T-helper 9 cell (primary cell): ENCODE measurements at places on chromosomes 2 and 18.

DNA sequence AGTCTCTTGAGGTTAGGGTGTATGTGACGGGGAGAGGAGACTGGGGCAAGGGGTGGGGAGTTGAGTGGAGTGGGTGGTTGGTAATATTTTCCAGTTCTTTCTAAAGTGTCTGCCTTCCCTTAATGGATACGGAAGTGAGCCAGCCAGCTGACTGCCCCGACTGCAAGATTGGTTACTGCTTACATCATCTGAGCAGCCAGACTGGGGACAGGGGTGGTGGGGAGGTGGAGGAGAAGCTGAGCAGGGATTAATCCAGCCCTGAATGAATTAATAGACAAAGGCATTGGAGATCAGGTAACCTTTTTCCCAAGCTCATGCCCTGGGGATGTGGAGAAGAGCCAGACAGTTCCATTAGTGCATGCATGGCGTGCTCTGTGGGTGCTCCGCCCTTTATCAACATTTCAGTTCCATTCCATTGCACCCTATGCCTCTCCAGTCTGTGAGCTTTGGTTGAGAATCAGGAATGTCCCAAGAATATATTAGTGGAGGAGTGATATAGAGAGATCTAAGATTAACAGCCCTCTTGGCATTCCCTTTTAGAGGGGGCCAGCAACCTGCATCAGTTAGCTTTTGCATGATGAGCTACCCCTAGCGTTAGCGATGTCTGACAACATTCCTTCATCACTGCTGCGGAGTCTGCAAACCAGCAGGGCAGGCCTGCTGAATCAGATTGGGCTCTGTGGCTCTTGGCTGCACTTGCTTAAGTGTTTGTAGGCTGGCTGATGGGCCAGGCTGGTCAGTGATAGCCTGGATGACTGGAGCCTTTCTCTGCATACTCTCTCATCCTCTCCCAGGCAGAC, 67.4 kb downstream of the TNP1 start:
- DNase-seq, result no peak

DNA sequence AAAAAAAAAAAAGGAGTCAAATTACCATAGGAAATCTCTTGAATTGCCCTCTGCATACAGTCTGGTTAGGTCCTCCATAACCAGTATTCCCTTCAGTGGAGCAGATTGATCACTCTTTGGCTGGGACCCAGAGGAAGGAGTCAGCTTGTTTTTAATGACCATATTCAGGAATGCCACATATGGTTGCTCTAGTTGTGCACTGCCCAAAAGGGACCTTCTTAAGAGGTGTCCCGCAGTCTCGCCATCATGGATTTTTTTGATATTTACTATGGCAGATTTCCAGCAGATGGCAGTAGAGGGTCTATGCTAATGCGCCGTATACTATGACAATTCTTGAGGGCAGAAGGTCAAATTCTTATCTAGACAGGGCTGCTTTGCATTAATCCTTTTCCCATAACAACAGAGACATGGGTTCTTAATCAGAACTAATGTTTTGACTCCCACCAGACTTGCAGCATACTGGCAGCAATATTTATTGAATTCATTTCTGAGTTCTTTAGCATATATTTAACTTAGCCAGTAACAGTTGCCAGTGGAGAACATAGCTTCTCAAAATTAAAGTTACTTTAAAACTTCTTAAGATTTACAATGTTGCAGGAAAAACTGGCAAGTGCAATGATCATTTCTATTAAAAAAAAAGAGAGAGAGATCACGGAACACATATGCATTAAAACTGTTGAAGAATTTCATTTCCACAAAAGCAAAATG, 31.8 kb upstream of the INPP4A start:
- DNase-seq, result peak; percentile 33

GRCh38 chr2:177245010-177245422, 19.5 kb downstream of the NFE2L2 start:
- no peak for DNase-seq

- DNase-seq, result no peak
Measured at GRCh38 chr18:62144338-62144737, 42.5 kb downstream of the PIGN start.

DNA sequence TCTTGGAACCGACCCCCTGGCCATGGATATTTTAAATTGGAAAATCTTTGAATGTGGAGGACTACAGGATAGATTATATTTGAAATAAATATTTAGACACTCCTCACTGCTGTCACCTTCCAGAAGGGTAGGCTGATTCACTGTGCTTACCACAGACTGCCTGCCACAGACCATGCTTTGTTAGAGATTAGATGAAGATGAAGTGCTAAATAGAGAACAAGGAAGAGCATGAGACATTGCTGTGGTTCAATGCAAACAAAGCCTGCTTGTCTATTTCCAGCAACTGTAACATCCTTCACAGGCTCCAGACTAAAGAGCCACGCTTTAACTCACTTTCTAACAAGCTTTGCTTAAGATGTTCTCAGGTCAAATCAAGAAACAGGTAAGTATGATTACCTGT, 81.0 kb upstream of the TMEM17 start:
- no peak for DNase-seq

- DNase-seq, result no peak
Measured at GRCh38 chr2:172200495-172201085, 97.9 kb upstream of the DLX2 start.

DNA sequence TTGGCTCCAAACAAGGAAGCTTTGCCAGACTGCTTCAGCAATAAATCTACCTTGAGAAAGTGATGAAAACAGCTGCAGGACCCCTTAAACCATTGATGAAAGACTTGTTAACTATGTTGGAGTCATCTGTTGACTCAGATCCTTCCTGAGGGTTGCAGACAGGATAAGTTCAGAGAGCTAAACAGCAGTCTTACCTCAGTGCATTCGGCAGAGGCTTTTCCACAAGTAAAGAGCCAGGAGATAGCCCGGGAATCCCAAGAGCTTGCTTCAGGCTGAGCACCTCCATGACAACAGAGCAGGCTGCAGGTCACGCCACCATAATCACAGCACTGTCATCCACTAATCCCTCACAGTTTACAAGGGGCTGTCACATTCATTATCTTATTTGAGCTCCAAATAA, 23.7 kb downstream of the KIAA2012 start:
- no peak for DNase-seq

DNA sequence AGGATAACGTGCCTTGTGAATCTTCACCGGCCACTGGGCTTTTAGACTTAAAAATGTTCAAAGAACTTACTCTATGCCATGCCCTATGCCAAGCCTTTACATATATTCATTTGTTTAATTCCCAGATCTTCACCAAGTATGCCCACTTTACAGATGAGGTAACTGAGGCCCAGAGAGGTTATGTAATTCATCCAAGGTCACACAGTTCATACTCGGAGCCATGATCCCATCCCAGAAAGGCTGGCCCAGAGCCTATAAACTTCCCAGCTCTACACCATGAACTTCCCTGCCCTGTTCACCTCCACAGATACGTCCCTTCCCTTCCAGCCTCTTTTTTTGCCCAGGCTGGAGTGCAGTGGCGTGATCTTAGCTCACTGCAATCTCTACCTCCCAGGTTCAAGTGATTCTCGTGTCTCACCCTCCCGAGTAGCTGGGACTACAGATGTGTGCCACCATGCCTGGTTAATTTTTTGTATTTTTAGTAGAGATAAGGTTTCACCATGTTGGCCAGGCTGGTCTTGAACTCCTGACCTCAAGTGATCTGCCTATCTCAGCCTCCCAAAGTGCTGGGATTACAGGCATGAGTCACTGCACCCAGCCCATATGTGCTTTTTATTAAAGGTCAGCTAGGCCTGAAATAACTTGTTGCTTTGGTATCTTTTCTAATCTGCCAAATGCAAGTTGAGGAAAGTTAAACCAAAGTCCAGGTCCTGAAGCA, 44.1 kb downstream of the MTHFD2 start:
- DNase-seq, result no peak

GRCh38 chr18:7333025-7333562, 102.2 kb downstream of the LRRC30 start:
- no peak for DNase-seq

GRCh38 chr2:65361623-65362022, 70.8 kb downstream of the SPRED2 start:
- DNase-seq, result no peak

- peak; percentile 6 for DNase-seq
Measured at GRCh38 chr2:20050104-20050645, 1.3 kb downstream of the LAPTM4A start.

- no peak for DNase-seq
Measured at GRCh38 chr2:79861059-79861374, 348.2 kb downstream of the CTNNA2 start.

DNA sequence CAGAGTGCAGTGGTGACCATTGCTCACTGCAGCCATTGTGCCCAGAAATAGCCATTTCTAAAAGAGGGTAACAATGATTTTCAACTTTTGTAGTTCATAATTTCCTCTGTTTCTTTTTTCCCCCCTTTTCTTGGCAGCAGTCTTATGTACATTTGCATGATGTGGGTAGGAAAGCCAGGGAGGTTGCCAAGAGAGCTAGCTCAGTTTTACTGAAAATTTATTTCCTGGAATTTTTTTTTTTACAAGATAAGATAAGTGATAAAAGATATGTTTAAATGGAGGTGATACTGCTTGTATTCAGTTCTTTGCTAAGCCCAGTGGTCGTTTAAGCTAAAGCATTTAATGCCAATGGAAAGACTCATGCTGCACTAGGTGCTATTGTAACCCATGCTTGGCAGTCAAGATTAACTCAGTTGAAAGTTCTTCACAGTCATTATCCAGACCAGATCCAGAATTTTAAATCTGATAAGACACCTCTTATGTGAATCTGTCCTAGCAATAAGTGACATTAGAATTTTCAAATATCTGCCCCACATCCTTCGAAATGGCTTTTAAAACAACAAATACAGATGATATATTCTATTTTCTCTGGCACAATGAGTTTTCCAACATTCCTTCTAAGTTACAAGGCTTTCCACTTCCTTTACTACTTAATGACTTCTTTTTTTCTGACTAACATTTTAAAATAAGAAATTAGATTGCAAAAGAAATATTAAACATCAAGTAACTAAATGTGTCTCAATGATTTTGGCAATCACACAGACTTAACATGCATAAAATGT, 4.4 kb upstream of the ATP8B1 start:
- no peak for DNase-seq

DNA sequence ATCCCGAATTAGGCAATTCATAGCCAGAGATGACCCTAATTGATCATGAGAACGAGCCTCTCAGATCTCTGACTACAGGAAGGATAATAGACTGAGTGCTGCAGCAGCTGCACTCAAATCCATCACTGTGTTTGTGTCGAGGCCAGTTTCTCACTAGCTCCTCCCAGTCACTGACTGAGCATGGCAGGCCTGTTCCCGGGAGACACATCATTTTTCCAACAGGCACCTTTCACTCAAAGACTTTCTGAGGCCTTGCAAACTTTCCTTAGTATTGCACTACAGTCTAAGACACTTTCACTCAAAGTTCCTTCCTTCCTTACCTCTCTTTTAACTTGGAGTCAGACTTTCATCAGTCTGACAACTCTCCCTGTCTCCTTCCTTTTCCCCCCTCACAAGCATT, 13.7 kb downstream of the SOS1 start:
- DNase-seq, result no peak

GRCh38 chr2:165074884-165075283, 119.6 kb upstream of the SLC38A11 start:
- no peak for DNase-seq

- no peak for DNase-seq
Measured at GRCh38 chr2:218128781-218129457, 3.1 kb downstream of the CXCR2 start.
